ENCODE measurements at places on chromosomes 13 and 19. TPM values are rescaled to one million over a fixed set of nuclear protein-coding genes. Genes with fewer than 3 reads are reported as not detected.

IZUMO4 gene
- total RNA-seq: 1.0 TPM

CGB8 gene
- total RNA-seq: not detected

PPFIA3 gene
- 1.4 TPM for total RNA-seq

FAM83E gene
- 0.46 TPM for total RNA-seq

FGF14 gene
- total RNA-seq: 0.14 TPM

FARSA gene
- 52.3 TPM for total RNA-seq

RDH8 gene
- total RNA-seq: not detected

CLEC11A gene
- 33.6 TPM for total RNA-seq

ZNF229 gene
- 12.2 TPM for total RNA-seq

PPP2R1A gene
- 83.5 TPM for total RNA-seq

CLIP3 gene
- 11.9 TPM for total RNA-seq

ZNF865 gene
- total RNA-seq: 0.43 TPM

SOX1 gene
- not detected for total RNA-seq

PSG6 gene
- not detected for total RNA-seq

ZNF8 gene
- total RNA-seq: 3.0 TPM

FAM216B gene
- total RNA-seq: 0.09 TPM

CBY2 gene
- not detected for total RNA-seq

NLRP7 gene
- not detected for total RNA-seq

PNMA8A gene
- total RNA-seq: 1.4 TPM

SLITRK6 gene
- total RNA-seq: 0.28 TPM

POMP gene
- total RNA-seq: 86.1 TPM
